HS-5 (cell line): ENCODE measurements at places on chromosomes 6 and 20.
A peak's percentile ranks its signal among the peaks of the same experiment; 100 is the strongest.

DNA sequence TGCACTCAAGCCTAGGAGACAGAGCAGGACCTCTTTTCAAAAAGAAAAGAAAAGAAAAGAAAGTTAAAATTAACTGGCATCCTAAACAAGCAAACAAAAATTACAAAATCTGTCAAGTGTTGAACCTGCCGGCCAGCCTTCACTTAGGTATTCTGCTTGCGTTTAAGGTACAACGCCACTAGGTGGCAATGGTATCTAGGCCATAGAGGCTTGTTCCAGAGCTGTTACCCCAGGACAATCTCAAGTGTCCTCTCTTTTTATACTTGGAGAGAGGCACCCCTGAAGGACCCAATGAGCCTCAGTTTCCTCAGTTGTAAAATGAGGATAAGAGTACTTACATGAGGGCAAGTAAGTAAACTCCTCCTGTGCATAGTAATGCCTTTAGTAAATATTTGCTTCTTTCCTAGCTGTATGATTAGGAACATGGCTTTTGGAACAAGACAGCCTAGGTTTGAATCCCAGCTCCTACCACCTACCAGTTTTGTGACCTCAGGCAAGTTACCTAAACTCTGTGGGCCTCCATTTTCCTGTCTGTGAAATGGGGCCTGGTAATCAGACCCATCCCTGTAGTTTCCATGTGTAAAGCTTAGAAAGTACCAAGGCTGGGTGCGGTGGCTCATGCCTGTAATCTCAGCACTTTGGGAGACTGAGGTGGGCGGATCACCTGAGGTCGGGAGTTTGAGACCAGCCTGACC is 5.8 kb upstream of the PACSIN1 start:
- no peak for DNase-seq

- no peak for DNase-seq
Observed at GRCh38 chr20:61119794-61120410, 132.2 kb upstream of the CDH4 start.

DNA sequence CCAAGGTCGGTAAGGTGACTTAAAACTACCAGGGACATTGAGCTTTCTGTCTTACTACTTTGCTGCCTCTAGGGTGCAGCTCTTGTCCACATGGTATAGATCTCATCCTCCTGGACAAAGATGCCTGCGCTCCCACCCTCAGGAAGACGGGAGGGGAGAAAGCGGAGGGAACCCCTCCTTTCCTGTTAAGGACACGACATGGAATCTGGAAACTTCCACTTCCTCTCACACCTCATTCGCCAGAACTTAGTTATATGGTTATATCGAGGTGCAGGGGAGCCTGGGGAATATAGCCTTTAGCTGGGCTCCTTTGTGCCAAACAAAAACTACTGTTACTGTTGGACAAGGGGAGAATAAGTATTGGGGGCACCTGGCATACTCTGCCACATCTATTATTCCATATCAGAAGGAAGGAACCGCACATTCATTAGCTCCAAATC is 224.3 kb upstream of the TSHZ2 start:
- no peak for DNase-seq

DNA sequence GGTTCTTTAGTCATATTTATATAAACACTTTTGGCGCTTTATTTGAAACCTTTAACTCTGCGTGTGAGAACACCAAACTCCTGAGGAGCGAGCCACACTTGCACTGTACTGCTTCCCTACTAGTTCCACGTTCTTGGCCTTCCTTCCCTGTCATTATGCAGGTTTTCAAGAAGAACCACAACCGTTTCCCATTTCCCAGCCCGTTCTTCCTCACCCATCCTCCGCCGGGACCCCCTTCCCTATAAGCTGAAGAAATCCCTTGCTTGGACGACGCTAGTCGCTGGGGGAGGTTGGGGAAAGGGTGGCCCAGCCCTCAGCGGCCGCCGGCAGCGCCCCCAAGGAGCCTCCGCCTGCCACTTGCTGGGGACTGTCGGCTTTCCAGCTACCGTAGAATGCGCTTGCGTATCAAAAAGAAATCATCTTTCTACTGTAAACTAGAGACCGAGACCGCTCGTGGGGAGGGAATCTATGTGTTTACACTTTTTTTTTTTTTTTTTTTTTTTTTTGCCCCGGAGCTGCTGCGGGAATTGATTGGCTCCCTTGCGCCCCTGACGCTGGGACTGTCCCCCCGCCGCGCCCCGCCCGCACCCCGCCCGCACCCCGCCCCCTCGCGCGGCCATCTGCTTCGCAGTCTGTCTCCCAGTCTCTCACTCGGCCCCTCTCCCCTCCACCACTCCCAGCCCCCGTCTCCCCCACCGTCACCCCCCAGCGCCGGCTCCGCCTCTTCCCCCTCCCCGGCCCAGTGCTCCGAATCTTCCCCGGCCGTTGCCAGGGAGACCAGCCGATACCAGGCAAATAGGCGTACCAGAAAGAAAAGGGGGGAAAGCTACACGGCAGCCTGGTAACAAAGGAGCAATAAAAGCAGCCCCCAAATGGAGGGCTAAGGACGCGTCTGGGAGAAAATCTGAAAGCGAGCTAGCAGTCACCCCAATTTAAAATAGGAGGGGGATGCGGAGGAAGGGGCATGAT is 2.3 kb upstream of the MARCKS start:
- DNase-seq = no peak

GRCh38 chr6:1917626-1918371 is 308.1 kb downstream of the FOXC1 start:
- DNase-seq = peak; percentile 86

GRCh38 chr20:55067158-55067825 is 591.9 kb downstream of the DOK5 start:
- DNase-seq = no peak
